ENCODE measurements at places on chromosomes 16 and 17.

- no peak for DNase-seq
Measured at GRCh38 chr17:37791447-37792399, 46.9 kb upstream of the HNF1B start.

GRCh38 chr16:30721167-30721566 lies 22.2 kb downstream of the SRCAP start:
- no peak for DNase-seq

- no peak for DNase-seq
Measured at GRCh38 chr16:8194794-8195193, 395.5 kb downstream of the TMEM114 start.

GRCh38 chr17:50426814-50427787 lies 1.1 kb downstream of the ACSF2 start:
- DNase-seq = no peak

GRCh38 chr17:73492821-73493814 lies 151.1 kb downstream of the SDK2 start:
- peak; percentile 91 for DNase-seq

DNA sequence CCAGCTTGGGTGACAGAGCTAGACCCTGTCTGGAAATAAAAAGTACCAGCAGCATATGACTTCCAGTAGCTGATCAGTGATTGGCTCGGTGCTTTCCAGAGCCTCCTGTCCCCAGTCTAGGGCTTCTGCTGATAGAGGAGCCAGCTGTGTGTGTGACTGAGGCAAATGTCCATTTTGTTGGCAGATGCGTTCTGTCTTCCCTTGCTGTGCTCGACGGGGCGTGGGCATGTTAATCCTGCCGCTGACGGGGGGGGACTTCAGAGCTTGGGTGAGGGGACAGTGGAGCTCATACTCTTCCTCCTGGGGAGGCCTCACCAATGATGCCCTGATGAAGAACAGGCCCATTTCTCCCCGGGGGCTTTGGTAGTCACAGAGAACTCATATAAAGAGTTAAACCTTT lies 14.6 kb downstream of the KCTD2 start:
- no peak for DNase-seq

Measured in DMS153 (cell line).